AG04449 (cell line): ENCODE measurements at places on chromosomes 1 and 21.
A peak's percentile ranks its signal among the peaks of the same experiment; 100 is the strongest.

DNA sequence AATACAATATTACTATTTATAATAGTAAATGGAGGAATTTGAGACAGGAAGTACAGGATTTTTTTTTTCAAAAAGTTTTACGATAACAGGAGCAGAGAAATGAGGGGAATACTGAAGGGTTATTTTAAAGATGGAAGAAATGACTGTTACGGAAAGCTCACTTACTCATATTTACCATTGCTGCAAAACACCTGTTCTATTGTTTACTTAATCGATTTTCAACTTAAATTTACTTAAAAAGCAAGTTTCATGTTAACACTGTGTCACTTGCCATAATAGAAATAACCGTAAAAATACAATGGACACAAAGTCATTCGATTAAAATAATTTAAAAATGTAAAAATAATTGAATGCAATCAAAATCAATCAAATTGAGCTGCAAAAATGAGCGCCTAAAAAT, 3.4 kb upstream of the EXO1 start:
- no peak for DNase-seq

- DNase-seq: no peak
Observed at GRCh38 chr1:55287723-55288122, 72.6 kb upstream of the USP24 start.

- peak; percentile 85 for DNase-seq
Observed at GRCh38 chr1:227343727-227344551, 25.6 kb upstream of the CDC42BPA start.

GRCh38 chr21:17370916-17371315, 141.9 kb upstream of the CXADR start:
- DNase-seq: no peak

GRCh38 chr1:210323957-210324356, 4.7 kb upstream of the HHAT start:
- DNase-seq: no peak

- no peak for DNase-seq
Observed at GRCh38 chr1:97502360-97502759, 418.5 kb downstream of the DPYD start.

GRCh38 chr1:63859480-63860275, 85.9 kb downstream of the ROR1 start:
- no peak for DNase-seq

GRCh38 chr1:222926566-222926965, 111.7 kb downstream of the DISP1 start:
- DNase-seq: no peak

DNA sequence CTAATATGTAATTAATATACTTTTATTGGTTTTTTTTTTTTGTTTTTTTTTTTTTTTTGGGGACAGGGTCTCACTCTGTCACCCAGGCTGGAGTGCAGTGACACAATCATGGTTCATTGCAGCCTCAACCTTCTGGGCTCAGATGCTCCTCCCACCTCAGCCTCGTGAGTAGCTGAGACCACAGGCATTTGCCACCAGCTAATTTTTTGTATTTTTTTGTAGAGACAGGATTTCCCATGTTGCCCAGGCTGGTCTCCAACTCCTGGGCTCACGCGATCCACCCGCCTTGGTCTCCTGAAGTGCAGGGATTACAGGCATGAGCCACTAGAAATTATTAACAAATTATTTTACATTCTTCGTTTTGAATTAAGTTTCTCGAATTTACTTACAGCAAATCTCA, 16.8 kb upstream of the POGZ start:
- no peak for DNase-seq

DNA sequence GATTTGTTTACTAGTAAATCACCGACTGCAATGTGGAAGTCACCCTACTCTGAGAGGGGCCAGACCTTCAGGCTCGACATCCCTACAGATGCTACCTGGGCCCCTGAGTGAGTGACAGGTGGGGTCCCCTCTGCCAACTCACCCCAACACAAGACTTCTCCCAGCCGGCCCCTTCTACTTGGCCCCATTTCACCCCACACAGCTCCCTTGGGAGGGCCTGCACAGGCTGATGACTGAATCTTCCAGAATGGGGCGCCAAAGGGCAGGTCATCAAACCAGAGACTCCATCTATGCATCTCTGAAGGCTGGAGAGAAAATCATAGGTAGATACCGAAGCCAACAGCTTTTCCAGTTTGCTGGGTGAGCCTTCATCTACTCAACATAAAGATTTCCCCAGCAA, 9.4 kb upstream of the S100A8 start:
- DNase-seq: no peak

DNA sequence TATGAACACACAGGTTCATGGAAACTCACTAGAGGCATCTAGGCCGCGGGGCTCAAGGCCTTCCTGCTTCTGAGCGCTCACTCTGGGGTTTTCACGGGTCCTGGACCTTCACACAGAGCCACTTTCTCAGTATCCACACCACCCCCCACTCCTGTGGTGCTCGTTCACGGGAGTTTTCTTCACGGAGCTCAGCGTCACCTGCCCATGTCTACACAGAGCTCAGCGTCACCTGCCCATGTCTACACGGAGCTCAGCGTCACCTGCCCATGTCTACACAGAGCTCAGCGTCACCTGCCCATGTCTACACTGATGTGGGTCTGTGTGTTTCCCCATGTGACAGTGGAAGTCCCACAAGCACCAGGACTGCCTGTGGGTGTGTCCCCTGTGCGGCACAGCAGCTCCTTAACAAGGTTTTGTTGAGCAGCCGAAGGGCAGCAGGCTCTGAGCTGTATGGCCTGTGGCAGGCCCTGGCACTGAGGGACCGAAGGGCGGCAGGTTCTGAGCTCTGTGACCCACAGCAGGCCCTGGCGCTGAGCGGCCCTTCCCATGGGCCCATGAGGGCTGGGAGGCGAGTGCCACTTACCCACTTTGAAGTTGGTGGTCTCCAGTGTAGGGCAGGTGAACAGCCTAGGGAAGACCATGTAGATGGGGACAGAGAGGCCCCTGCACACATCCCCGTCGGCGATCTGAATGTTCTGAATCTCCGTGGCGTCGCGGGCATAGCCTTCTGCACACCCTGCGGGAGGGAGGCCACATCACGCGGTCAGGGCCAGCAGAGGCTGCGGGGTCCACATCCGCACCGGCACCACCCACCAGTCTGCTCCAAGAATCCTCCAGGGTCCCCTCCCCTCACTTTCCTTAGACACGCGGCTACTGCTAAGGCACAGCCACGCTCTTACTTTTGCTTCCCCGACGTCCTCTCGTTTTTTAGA, 39.8 kb downstream of the VPS26C start:
- no peak for DNase-seq

DNA sequence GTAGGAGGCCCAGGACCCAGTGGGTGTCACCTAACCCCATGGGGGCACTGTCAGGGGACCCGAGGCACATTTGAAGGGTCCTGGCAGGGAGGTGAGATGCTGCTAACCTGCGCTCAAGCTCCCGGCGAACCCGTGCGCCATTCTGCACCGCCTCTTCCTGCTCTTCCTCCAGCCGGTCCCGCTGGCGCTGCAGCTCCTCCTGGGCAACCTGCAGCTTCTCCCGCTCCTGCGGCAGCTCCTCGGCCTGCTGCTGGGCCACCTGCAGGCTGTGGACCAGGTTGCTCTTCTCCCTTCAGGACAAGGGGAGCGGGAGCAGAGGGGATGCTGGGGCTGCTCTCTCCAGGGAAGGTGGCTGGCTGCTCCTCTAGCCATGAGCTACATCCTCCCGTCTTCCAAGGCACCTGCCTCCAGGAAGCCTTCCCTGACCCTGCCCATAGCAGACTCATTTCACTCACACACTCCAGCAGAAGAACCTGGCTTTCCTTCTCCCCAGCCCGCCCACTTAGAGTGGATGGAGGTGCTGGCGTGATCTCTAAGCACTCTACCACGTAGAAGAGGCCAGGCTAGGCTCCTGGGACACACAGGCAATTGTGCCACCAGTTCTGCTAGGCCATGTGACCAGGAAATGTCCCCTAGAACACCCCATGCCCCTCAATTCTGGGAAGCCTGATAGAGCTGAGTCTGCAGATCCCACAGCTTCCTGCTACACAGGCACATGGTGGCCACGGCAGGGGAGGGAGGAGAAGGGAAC, 15.2 kb upstream of the NBPF1 start:
- DNase-seq: no peak

GRCh38 chr1:7646981-7647901, 123.9 kb upstream of the VAMP3 start:
- no peak for DNase-seq

- DNase-seq: no peak
Observed at GRCh38 chr1:220680085-220680687, 10.0 kb upstream of the C1orf115 start.

GRCh38 chr1:178613271-178613945, 100.5 kb downstream of the TEX35 start:
- no peak for DNase-seq

DNA sequence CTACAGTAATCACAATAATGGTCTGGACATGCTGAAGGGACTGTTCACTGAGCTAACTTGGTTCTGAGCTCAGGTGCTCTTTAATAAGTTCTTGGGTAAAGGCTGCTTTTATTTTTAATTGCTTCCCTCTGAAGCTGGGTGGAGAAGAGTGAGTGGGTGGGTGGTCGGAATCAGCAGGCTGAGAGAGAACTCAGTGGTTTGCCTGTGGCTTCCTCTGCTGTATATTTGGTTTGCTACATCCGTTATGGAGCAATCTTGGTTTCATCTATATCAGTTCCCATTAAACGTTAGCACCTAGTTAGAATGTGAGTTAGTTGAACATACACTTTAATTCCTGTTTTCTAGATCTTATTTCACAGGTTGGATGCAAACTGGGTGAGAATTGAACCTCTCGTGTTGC, 23.3 kb downstream of the CNIH4 start:
- DNase-seq: no peak

- DNase-seq: no peak
Observed at GRCh38 chr1:113041569-113042284, 31.3 kb upstream of the LRIG2 start.

DNA sequence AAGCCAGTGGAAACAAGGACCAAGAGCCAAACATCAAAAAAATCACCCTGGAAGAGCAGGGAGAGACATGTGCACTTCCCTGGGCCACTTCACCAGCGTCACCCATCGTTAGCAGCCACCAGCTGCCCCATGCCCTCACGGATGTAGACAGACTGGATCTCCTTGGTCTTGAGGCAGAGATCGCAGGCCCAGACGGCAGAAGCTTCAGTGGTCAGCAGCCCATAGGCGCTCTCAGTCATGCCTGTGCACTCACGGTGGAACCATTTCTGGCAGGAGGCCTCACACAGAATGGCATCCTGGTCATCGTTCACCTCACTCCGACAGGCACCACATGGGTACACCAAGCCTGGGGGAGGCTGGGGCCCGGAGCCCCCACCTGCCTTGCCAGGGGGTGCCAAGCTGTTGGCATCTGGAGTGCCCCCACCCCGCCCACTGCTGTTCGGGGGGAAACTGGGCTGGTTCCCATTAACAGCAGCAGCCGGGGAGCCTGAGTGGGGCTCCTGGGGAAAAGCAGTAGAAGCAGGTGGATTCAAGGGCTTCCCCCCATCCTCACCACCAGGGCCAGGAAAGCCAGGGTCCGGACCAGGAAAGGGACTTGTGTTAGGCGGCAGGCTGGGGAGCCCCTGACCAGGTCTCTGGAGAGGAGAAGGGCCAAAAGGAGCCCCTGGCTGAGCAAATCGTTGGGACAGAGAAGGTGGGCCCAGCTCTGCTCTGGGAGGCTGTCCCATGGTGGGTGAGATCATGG, 2.7 kb downstream of the PYGO2 start:
- DNase-seq: no peak

GRCh38 chr1:226973371-226973897, 33.3 kb downstream of the COQ8A start:
- DNase-seq: no peak

DNA sequence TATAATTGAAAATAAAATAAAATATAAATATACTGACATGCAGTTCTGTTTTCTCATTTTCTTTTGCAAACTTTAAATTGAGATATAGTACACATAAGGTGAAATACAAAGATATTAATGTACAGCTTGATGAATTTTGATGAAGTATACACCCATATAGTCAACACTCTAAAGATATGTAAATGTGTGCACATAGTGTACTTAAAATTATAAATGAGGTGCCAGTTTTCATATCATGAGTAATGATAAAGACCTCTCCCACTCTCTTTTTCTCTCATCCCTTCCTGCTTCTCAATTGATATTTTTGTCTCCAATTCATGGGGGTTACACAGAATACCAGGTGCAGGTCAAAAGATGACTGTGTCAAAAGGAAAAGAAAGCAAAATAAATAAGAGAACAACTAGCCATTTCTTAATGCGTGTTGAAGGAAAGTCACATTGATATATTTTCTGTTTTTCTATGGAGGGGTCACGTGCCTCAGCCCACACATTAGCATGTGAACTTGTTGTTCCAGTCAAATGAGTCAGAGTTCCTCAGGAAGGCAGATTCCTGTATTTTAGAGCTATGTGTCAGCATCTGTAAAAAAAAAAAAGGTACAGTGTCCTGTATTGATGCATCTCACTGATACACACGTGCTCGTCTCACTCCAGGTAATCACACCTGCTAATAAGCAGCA, 64.3 kb upstream of the HOOK1 start:
- DNase-seq: peak; percentile 56

- no peak for DNase-seq
Observed at GRCh38 chr21:43598416-43599120, 60.7 kb downstream of the HSF2BP start.

- DNase-seq: no peak
Observed at GRCh38 chr1:183498342-183498991, 26.2 kb downstream of the SMG7 start.

DNA sequence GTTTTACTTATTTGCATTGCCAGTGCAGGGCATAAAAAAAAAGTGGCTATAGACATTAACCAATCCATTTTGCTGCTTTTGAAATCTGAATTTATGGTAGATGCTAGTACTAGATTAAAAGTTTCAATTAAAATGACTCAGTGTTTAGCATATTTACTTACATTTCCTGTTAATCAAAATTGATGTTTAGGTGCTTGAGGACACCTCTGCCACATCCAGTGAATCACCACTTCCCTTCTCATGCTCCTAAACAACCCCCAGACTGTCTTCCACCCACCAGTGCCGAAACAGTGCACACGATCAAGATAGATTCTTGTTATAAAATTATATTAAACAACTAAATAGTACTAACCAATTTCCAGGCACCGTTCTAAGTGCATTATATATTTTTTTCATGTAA, 32.7 kb downstream of the HSD17B7 start:
- DNase-seq: no peak

GRCh38 chr1:2416403-2416802, 4.0 kb upstream of the PEX10 start:
- DNase-seq: no peak

DNA sequence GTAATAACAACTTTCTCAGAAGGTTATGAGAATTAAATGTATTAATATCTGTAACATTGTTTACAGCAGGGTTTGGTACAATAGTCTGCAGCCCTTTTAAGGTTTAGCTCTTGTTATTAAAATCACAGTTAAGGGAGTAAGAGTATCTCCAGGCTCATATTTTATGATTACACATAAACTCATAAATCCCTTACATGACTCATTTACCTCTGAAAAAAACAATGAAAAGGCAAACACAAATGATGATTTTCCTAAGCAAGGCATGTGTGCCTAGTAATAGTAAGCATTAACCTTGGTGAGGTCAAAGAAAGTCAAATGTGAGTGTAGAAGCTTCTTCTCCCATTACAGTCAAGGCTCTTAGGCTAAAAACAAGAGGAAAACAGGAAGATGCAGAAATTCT, 84.5 kb upstream of the ADGRL4 start:
- DNase-seq: no peak

- DNase-seq: no peak
Observed at GRCh38 chr1:209659909-209660308, 7.7 kb upstream of the LAMB3 start.

GRCh38 chr1:169312084-169312954, 55.3 kb downstream of the NME7 start:
- peak; percentile 86 for DNase-seq
